ENCODE measurements at places on chromosomes 6 and 20.

DNA sequence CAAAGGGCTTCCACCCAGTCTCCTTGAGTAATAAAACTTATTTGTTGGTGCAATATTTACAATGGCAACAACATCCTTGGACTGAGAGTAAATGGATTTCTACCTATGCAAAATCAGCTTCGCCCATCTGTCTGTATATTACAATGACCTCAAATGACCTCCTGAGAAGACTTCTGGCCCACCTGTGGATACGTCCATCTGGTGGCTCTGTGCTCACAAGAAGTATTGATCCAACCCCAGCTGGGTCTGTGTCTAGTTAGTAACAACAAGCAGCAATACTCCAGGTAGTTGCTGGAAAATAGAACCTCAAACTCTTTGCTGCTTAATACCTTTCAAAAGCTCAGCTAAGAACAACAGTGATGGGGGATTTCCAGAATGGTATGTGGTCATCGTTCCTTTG is 34.7 kb upstream of the GSTA4 start:
- DNase-seq = no peak

DNA sequence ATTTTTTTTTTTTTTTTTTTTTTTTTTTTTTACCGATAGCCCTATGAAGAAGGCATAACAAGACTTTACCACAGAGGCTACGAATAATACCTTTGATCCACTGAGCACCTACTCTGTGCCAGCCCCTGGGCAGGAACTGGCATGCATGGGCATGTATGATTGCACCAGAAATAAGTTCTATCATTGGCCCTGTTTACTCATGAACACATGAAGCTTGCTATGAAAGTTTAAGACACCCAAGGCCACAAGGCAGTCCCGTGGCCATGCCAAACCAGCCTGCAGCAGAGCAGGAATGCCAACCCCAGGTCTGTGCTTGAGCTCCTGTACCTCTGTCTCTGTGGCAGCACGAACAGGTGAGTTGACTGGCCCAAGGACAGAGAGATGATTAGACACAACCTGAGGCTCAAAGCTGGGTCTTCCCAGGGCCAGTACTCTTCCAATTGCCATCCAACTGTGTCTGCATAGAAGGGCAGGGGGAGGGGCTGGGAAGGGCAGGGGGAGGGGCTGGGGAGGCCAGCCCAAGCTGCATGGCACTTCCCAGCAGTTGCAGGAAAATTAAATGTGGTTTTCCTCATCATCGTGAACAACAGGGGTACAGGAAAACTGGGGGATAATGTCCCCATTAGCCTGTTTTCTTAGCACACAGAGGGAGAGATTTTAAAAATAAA is 63.5 kb downstream of the LRFN2 start:
- DNase-seq = no peak

DNA sequence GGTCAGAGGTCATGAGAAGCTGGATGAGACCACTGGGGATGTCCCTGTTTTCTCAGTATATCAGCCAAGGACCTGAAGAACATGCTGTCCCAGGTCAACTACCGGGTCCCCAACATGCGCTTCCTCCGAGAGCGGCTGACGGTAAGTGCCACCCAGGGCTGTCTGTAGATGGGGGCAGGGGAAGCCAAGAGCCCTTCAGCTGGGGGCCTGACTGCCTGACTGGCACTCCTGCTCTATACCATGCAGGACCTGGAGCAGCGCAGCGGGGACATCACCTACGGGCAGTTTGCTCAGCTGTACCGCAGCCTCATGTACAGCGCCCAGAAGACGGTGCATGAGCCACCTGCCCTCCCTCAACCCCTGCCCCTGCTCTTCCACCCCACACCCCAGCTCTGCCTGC is 25.1 kb downstream of the PLCG1 start:
- no peak for DNase-seq

GRCh38 chr20:31667315-31668285 is 29.9 kb downstream of the COX4I2 start:
- no peak for DNase-seq

DNA sequence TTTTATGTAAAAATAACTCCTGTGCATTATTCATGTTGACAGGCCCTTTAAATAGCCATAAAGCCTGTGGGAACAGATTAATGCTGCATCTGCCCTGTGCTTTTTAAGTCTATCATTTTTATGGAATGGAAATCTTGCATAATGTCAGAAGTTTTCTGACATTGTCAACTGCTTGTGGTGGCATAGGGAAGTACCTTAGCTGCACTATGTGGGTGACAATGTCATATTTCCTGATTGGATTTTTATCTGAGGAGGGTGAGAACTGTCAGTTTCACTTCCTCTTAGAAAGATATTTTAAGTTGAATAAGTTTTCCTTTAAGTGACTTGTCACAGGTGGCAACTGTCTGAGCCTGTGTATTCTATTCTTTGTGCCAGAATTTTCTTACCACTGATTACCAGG is 267.9 kb downstream of the PLCB1 start:
- peak; percentile 80 for DNase-seq

DNA sequence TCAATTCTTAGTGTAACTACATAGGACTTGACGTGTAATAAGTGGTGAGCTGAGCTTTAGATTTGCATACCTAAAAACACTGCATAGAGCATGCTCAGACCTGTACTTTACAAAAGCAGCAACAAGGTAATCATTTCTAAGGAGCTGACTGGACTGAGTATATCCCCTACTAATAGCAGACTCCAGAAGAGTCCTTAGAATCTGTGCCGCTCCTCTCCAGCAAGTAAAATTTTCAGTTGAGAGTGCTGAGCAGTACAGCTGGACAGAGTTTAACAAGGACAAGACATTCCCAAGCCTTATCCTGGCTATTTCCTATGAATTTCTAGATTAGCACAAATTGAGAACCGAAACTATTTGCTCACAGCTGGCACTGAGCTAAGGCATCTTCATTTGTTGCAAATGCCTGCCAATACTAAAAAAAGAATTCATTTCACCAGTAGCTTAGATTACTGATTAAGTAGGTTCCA is 26.1 kb upstream of the KLHL31 start:
- no peak for DNase-seq

DNA sequence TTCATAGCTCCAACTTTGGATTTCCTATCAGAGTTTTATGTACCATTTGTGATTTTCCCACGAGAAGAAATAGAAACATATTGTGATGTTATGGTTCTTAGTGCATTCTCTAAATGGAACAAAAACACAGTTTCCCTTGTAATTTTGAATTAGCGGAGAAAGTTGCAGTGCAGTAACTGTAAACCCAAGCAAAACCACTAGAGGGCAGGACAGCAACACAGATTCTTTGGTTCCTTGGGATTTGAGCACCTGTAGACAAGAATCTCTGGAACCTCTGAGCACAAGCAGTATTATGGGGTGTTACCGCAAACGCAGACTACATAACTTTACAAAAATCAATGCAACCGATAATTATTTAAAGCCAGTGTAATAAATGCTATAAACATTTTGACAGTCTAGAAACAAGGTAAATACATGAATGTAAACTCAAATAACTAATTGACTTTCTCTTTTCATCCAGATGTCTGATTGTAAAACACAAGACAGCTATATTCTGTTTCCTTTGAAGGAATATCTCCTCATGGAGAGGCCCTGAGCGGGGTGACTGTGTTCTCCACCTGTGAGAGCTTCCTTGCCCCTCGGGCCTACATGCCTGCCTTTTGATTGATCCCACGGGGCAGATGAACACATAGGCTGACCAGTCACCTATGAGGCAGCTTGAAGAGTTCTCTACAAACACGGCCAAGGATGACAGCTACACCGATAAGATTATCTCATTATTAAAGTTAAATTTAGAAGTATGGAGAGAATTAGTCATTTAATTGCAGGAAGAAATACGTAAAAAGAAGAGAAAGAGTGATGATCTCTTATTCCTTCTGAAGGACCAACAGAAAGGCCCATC is 67.5 kb upstream of the COL21A1 start:
- DNase-seq = peak; percentile 7

DNA sequence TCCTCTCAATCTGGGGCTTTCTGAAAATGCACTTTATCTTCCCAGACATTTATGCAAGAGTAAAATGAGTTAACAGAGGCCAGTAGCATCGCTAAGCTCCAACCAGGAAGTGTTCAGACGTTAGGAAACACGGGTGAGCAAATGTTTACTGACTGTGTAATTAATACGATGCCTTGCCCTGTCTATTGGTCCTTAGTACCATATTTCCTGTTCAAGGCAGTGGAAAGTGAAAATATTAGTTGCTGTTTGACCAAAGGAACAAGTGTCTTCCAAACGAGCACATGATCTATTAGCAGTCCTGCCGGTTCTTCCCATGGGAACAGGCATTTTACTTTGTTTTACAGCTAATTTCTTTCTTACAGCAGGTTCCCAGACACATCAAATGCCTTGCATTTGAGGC is 311.1 kb upstream of the JAG1 start:
- DNase-seq = no peak

- no peak for DNase-seq
Measured at GRCh38 chr6:73032586-73032985, 192.7 kb downstream of the KHDC1L start.

DNA sequence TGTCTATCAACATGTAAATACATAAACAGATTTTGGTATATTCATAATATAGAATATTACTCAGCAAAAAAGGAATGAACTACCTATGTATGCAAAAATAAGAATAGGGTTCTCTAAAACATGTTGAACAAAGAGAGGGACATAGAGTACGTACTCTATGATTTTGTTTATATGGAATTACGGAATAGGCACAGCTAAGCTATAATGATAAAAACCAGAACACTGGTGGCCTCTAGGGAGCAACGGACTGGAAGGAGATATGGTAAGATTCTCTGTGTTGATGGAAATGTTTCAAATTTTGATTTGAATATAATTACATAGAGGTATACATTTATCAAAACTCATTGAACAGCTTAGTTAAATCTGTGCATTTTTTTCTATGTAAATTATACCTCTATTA is 19.6 kb downstream of the ADGRG6 start:
- DNase-seq = no peak

- DNase-seq = no peak
Measured at GRCh38 chr6:19838442-19839236, 1.5 kb downstream of the ID4 start.

DNA sequence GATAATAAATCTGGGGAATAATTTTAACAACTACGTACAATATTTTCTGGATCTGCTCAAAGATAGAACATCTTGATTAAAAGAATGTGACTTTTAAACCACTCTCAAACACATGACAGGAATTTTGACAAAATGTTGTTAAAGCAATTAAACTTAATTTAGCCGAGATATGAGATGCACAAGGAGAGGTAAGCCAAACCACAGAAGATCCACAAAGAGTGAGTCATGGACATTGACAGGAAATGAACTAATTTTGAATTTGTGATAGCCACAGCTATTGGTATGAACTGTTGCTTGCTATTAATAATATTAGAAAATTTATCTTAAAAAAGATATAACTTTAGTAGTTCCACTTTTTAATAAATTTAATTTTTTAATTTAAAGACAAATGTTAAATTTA is 27.8 kb upstream of the VGLL2 start:
- DNase-seq = no peak

DNA sequence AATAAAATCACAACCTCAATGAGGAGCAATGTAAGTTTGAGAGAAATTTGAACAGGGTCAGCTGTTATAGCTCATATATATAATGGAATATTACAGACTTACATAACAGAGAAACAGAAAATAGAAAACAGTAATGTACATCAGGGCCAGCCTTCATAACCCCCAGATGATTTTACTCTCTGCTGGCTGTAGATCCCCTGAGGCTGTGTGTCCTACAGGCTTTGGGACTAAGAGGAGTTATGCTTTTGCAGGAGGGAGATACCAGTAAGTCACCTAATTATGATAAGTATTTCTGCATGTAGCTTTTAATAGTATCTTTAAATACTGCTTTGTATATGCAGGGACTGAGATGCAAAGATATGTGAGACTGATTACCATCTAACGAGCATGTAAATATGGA is 105.8 kb upstream of the ASCC3 start:
- no peak for DNase-seq

DNA sequence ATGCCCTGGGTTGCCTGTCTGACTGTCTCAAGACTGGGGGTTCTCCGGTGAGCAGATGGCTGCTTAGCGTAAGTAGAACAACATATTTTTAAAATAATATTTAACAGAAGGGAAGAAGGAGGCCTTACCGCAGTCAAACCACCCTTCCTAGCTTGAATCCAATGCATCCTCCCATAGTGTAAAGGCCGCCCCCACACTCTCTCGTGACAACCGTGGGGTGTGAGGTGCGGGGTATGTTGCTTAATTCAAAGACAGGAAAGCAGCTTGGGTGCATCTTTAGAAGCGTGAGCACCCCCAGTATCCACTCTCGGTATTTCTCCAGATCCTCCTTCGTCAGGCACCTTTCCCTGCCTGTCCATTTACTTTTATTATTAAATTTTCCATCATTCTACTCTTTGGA is 501.2 kb upstream of the CDH4 start:
- DNase-seq = no peak

GRCh38 chr20:21273755-21274386 is 29.3 kb upstream of the XRN2 start:
- no peak for DNase-seq

DNA sequence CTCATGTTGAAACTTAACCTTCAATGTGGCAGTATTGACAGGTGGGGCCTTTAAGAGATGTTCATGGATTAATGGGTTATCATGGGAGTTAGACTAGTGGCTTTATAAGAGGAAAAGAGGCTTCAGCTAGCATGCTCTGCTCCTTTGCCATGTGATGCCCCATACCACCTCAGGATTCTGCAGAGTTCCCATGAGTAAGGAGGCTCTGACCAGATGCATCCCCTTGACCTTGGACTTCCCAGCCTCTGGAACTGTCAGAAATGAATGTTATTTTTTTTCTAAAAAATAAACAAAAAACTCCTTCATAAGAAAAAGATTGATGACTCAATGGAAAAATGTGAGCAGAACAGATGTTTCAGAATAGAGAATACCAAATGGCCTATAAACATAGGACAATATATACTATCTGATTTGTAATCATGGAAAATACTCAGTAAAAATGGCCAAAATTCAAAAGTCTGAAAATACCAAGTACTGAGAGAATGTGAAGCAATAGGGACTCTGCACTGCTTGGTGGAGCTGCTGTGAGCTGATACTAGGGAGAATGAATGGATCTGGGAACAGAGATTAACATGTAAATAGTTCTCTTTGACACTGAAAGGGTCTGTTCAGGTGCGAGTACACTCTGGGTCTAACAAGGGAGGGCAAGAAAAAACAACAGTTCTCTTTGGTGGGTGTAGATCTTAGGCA is 7.4 kb upstream of the TRIM39 start:
- no peak for DNase-seq

GRCh38 chr6:100630536-100630935 is 165.8 kb upstream of the SIM1 start:
- no peak for DNase-seq

DNA sequence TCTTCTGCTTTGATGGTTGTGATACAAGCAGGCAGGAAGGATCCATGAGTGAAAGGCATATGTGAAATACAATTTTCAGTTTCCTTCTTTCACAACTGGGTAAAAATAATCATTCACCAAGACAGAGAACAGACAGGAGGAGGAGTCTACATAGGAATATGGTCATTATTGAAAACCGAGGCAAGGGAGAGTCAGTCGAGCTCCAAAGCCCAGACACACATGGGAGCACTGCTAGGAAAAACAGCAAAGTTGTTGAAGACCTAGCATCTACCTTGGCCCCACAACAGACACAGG is 260.6 kb downstream of the ERMARD start:
- no peak for DNase-seq

GRCh38 chr20:20427227-20427864 is 59.4 kb downstream of the INSM1 start:
- no peak for DNase-seq
